ENCODE measurements at places on chromosomes 1 and 21. TPM values are rescaled to one million over a fixed set of nuclear protein-coding genes. Genes with fewer than 3 reads are reported as not detected.

Gene FASLG
- not detected for total RNA-seq

Gene HAPLN2
- 0.09 TPM for total RNA-seq

Gene KCNT2
- total RNA-seq: 0.07 TPM

Gene SPRR1B
- not detected for total RNA-seq

Gene INAVA
- total RNA-seq: 37.8 TPM

Gene BOLA1
- 13.9 TPM for total RNA-seq

Gene E2F2
- total RNA-seq: 2.9 TPM
